NCI-H2029 (cell line): ENCODE measurements at places on chromosomes 3 and 15.

GRCh38 chr3:28756056-28756455, 407.4 kb upstream of the AZI2 start:
- DNase-seq: no peak

- no peak for DNase-seq
Observed at GRCh38 chr3:31892916-31893573, 88.0 kb downstream of the OSBPL10 start.

GRCh38 chr15:93417631-93418030, 328.6 kb upstream of the RGMA start:
- DNase-seq: no peak

- DNase-seq: no peak
Observed at GRCh38 chr3:37904601-37905000, 42.9 kb downstream of the CTDSPL start.

DNA sequence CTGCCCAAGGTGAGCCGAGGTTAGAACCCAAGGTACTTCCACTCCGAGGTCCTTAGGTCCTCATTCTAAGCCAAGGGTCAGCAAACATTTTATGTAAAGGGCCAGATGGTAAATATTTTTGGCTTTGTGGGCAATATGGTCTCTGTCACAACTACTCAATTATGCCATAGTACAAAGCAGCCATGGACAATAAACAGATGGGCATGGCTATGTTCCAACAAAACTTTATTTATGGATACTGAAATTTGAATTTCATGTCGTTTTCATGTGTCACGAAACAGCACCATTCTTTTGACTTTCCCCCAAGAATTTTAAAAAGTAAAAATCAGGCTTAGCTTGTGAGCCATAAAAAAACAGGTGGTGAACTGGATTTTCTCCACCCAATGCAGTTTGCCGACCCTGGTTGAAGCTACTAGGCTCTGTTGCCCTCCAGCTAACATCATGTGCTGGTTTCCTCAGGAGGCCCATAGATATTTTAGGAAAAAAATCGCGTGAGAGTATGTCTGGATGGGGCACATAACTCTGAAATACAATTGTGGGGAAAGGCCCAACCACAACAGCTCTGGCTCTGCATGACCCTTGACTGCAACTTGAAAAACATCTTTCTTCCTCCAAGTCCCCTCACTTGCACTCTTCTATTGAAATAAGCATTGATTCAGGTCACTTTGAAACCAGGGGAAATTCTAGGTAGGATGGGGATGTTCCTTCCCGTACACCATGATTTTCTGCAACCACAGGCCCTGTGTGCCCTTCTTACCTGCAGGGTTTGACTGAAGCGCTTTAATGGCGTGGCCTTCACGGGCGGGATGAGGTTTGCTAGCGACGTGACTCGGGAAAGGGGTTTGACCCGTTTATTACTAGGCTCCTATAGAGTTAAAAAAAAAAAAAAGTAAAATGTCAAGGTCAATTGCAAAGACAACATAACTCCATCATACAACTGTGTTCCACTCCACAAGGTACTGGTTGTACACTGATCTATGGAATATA, 28.5 kb downstream of the ARHGEF3 start:
- no peak for DNase-seq

- no peak for DNase-seq
Observed at GRCh38 chr3:43726521-43726920, 35.8 kb downstream of the ABHD5 start.

GRCh38 chr3:187769771-187770170, 24.5 kb upstream of the BCL6 start:
- no peak for DNase-seq

DNA sequence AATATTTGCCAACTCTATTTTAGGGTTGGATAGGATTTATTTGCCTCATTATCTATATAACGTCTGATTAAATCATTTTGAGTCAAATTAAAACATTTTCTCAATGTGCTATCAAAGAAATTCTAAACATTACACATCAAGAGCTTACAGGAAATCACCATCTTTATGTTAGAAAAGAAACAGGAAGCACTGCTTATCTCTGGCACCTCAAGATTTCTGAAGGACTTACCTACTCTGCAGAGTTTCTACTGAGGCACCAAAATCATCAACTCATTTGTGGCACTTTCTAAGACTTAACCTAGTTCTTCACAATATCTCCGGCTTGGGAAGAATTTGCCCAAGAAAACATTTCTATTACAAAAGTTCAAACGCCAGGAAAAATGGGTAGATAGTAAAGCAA, 181.3 kb upstream of the EOMES start:
- DNase-seq: no peak
